ENCODE measurements at places on chromosomes 12 and 14.
A peak's percentile ranks its signal among the peaks of the same experiment; 100 is the strongest.

DNA sequence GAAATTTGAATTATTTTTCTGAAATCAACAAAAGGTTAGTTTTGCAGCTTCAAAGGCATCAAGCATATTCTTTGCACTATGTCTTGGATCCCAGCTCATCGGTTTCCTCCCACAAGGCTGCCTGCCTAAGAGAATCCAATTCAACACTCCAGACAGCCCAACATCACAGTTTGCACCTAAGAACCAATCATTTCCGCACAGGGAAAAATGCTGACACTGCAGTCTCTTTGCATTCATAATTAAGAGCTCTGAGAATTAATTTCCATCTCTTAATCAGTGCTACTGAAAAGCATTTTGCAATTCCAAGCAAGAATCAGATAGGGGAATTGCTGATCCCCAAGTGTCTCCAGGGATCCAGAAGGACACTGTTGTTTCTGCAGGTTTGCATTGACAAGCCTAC lies 175.9 kb downstream of the PIWIL1 start:
- DNase-seq = no peak

DNA sequence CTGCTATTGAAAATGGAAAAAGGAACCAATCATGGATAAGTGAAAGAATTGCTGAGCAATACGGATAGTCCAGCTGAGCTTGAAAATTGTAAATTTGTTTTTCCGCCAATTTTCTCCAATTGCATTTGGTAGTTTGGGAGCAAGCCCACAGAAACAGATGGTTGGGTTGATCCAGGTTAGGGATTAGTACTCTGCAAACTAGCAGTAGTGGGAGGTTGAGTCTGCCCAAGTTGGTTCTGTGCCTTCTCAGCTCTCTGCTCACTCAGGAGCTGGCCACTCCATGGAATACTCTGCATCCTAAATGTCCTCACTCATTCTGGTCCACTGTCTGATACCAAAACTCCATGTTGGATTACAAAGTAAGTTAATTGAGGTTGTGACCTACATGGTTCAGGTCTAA lies 361.1 kb upstream of the ATP2B1 start:
- DNase-seq = no peak

- no peak for DNase-seq
Measured at GRCh38 chr14:95464103-95464502, 52.3 kb downstream of the SYNE3 start.

- no peak for DNase-seq
Measured at GRCh38 chr12:55760663-55761062, 17.7 kb downstream of the GDF11 start.

GRCh38 chr12:14769969-14770495 lies 33.2 kb downstream of the WBP11 start:
- no peak for DNase-seq

GRCh38 chr14:30143627-30144026 lies 216.0 kb upstream of the PRKD1 start:
- no peak for DNase-seq

- no peak for DNase-seq
Measured at GRCh38 chr12:25249931-25250738, 594 bp downstream of the KRAS start.

- DNase-seq = no peak
Measured at GRCh38 chr14:50082308-50082742, 34.0 kb downstream of the VCPKMT start.

GRCh38 chr12:106380954-106381353 lies 23.4 kb downstream of the POLR3B start:
- no peak for DNase-seq

DNA sequence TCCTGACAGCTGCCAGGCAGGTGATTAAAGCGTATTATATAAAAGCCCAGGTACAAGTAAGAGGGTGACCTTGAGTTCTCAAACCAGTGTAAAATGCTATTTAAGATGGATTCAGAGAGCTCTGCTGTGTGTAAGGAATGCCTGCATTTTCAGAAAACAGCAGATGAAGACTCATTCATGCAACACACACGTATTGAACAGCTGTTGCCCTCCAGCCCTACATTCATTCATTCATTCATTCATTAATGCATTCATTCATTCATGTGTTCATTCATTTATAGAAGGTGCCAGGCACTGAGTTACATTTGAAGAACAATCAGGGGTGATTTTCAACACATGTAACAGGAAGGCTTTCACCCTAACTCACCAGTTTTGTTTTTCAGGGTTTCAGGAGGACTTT lies 27.4 kb upstream of the ELK3 start:
- no peak for DNase-seq

GRCh38 chr12:77537663-77538062 lies 293.0 kb upstream of the NAV3 start:
- no peak for DNase-seq

GRCh38 chr12:124573839-124574786 lies 6.7 kb upstream of the NCOR2 start:
- no peak for DNase-seq

DNA sequence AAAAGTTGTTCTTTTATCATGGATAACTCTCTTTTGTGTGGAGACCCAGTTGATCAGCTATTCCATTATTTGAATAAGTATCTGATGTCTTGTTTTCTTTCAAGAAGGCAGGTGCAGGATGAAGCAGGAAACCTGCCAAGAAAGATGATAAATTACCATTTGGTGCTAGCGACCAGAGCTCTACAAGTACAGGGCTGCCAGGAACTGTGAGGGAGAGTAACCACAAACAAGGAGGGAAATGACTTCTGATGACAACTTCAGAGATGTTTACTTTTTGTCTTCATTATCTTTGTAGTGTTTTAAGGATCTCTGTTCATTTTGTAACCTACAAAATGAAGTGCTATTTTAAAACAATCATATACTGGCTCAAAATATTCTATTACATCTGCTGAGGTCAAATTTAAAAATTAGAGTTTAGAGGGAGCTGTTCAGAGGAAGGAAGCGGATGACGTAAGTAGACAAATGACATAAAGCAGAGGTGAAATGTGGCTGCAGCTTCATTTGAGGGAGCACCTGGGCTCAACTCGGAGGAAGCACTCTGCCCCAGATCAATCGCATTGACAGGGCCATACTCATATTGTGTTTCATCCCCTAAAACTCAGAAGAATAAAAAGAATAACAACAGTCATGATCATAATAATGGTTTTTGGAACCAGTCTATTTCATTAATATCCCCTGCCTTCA lies 226.8 kb downstream of the C12orf42 start:
- DNase-seq = no peak

DNA sequence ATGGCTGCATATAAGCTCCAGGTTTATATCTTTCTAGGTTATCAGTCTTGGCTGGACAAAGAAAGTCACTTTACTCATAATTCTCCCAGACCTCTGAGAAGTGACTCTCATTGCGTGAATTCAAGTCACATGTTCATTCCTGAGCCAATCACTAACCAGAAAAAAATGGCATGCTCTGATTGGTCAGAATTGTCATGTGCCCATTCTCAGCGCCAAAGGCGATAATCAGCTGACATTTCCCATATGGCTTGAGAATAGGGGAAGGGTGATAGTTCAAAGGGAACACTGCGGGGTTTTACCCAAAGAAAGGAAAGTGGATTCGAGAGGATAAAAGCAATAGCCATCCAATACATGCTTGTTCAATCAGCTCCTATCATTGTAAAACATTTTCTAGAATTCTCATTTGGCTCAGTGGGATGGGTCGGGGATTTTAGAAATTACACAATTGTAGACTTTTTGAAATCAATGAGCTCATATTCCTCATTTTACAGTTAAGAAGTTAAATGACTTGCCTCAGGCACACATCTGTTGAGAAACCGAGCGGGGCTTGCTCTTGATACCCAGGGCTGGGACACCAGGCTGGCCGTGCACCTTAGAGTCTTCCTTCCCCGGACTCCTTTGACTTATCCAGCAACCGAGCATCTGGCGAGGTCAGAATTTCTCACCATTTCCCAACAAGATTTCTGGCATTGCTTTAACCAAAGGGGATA lies 454.0 kb upstream of the TBX3 start:
- DNase-seq = no peak

DNA sequence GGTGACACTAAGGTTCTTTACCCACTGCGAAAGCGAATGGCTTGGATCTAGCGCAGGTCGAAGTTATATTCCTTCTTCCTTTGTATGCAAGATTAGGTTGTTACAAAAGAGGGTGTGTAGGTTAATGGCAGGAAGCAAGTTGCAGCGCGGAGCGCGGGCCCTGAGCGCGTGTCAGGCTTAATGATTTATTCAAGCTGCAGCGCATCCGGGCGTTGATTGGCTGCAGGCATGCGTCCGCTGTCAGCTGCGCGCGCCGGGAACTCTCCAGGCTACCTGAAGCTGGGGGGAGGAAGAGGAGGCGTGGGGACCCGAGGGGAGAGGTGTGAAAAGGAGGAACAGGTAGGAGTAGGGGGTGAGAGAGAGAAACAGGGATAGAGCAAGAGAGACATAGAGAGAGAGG lies 7.4 kb downstream of the ASCL1 start:
- DNase-seq = no peak

DNA sequence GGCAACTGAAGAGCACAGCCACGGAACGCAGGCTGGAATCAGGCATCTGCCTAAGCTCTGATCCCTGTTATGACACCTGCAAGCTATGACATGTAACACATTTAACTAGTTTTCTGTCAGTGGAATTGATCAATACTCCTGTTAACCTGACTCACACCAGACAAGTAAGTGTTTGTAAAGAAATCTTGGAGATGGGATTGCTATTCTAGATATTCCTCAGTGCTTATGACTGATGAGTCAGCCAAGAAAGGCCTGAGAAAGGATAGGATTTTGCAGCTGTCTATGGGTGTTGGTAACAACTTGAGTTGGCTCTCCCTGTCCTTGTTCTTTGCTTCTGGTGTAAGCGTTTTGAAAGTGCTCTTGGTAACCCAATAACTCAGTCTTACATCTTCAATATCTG lies 110.5 kb downstream of the GPR135 start:
- no peak for DNase-seq

DNA sequence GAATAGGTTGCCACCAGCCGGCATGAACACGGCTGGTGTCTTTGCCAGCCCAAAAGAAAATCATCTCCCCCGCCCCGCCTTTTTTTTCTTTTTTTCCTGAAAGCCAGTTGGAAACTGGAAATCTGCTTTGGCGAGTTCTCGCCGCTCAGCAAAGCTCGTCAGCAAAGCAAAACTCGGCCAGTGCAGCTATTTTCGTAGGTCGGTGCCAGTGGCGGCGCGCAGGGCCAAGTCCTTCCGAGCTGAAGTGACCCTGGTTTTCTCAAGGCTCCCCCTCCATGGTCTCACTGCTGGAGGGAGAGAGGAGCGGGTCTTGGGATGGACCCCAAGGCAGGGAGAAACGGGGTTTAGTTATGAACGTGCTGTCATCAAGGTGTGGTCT lies 248.4 kb upstream of the RTL1 start:
- DNase-seq = no peak

DNA sequence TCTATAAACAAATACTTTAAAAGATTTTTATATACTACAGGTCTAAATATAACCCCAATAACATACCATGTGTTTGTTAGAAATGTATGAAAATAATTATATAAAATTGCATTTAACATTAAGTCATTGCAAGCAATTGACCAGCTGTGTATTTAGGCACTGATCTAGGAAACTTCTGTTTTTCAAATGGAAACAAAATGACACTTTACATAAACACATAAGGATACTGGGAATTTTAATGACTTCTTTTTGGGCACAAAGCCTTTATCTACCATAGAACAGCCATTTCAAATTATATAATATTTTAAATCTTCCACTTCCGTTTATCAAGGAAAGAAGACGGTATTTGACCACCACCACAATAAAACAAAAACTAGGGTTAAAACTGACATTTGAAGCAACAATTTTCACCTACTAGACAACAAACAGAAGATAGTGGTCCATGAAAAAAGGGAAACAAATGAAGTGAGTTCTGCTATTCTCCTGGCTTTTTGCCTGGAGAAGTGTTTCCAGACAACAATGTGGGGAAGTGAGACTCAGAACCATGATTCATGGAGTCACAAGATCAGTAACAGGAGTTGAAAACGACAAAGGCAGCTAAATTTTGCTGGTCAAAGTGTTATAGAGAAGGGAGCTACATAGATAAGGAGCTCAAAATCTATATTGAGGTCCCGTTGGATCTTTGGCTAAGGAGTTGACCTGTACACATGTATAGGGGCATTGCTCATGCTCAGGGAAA lies 475.1 kb downstream of the TRHDE start:
- peak; percentile 60 for DNase-seq

GRCh38 chr12:80867941-80868340 lies 69.8 kb downstream of the LIN7A start:
- DNase-seq = no peak

GRCh38 chr14:24459331-24459730 lies 16.8 kb upstream of the SDR39U1 start:
- DNase-seq = no peak

DNA sequence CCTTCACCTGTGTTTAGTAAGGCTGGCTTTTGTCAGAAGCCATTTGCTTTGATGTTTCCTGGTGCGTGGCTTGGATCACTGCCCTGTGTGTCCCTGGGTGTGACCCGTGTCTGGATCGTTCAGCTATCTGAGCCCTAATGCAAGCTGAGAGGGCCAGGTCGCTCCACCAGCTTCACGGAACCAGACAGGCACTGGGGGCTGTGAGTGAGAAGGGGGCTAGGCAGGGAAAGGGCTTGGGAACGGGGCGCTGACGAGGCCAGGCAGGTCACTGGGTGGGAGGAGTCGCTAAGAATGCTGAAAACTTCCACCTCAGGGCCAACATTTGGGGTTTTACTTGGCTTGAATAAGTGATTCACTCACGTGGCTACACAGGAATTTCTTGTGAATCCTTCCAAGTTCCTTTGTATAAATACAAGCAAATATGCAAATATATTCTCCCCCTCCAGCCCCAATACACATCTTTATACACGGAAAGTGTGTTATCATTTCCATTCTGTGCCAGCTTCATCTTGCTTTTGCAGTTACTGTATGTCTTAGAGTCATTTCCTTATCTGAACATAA lies 24.2 kb upstream of the MMP17 start:
- peak; percentile 16 for DNase-seq

DNA sequence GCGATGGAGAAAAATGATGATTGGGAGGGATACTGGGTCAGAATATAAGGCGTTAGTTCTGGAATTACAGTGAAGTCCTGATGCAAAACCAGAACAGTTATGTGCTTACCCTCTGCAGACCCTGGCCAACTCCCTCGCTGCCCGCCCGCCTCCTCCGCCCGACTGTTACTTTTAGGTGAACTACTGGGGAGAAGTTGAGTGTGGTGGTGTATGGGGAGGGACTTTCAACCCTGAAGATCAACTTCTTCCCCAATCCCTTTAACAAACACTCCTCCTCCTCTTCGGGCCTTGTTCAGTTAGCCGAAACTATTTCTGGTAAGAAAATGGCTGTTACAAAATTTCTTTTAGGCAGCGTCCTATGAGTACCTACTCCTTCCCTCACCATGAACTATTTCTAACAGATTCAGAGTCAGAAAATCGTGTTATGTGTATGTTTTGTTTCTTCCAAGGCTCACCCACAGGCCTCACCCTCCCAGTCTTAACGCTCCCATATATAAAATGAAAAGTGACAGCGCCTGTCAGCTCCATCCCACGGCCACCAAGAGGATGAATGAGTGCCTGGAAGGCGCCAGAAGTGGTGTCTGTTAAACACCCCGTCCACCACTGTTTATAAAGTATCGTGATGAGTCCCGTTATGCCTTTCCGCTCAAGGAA lies 1.3 kb downstream of the FBXO33 start:
- no peak for DNase-seq

GRCh38 chr14:69092840-69093422 lies 60.0 kb downstream of the DCAF5 start:
- no peak for DNase-seq

- no peak for DNase-seq
Measured at GRCh38 chr12:52924764-52925716, 20.2 kb upstream of the KRT8 start.

- DNase-seq = no peak
Measured at GRCh38 chr14:56210571-56210970, 92.4 kb downstream of the PELI2 start.
